Naive thymus-derived CD8-positive, alpha-beta T cell (primary cell): ENCODE measurements at places on chromosomes 4 and X. TPM values are rescaled to one million over a fixed set of nuclear protein-coding genes. Genes with fewer than 3 reads are reported as not detected.

HPSE gene
- total RNA-seq, result 5.3 TPM

CXCL1 gene
- not detected for total RNA-seq

TFE3 gene
- total RNA-seq, result 34.4 TPM

SSX1 gene
- not detected for total RNA-seq

MAGED1 gene
- total RNA-seq, result 38.6 TPM

RBMXL3 gene
- total RNA-seq, result not detected

DNA sequence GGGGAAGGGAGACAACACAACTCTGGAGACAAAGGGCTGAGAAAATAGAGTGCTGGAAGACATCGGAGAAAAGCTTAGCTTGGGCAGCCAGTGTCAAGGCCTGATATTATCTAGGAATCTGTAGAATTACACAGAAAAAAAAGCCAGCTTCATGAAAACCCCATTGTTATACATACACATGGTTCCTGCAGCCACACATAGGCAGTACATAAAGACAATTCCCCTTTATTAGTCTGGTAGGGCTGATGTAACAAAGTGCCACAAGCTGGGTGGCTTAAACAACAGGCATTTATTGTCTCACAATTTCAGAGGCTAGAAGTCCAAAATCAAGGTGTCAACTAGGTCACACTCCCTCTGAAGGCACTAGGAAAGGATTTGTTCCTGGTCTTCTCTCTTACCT, 503.5 kb downstream of the MID1IP1 start:
- H3K27ac ChIP-seq, result no peak overlapping the region
- DNase-seq, result no peak
- peaks cover 37% of the 10 kb centered on the region for H3K4me1 ChIP-seq
- peaks cover 3% of the 10 kb centered on the region for H3K36me3 ChIP-seq
- H3K4me3 ChIP-seq, result no peak overlapping the region
- H3K27me3 ChIP-seq, result no peaks in the 10 kb centered on the region

- H3K4me1 ChIP-seq, result peaks cover 3% of the 10 kb centered on the region
- no peak for DNase-seq
- H3K4me3 ChIP-seq, result no peak overlapping the region
- no peaks in the 10 kb centered on the region for H3K27me3 ChIP-seq
- no peaks in the 10 kb centered on the region for H3K36me3 ChIP-seq
Observed at GRCh38 chr4:83574247-83574646, 38.3 kb downstream of the GPAT3 start.

DNA sequence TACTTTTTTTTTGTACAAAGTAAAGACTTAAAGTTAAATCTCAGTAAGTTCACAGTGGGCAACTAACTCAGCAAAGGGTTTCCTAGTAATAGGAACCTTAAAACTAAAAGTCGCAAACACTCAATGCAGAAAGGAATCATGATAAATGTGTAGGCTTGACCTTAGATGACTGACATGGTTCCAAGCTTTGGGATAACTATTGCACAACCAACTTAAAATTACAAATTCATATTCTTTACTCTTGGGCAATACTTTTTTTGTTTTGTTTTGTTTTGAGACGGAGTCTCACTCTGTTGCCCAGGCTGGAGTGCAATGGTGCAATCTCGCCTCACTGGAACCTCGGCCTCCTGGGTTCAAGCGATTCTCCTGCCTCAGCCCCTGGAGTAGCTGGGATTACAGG, 8.2 kb downstream of the ELOVL6 start:
- DNase-seq, result no peak
- no peaks in the 10 kb centered on the region for H3K36me3 ChIP-seq
- no peaks in the 10 kb centered on the region for H3K27me3 ChIP-seq
- no peak overlapping the region for H3K4me3 ChIP-seq
- H3K4me1 ChIP-seq, result peaks cover 6% of the 10 kb centered on the region

GRCh38 chr4:86181585-86181984, 178.3 kb downstream of the MAPK10 start:
- no peak overlapping the region for H3K27ac ChIP-seq
- no peaks in the 10 kb centered on the region for H3K4me1 ChIP-seq
- H3K4me3 ChIP-seq, result no peak overlapping the region
- no peaks in the 10 kb centered on the region for H3K36me3 ChIP-seq

- no peak overlapping the region for H3K4me3 ChIP-seq
- DNase-seq, result no peak
- peaks cover 30% of the 10 kb centered on the region for H3K27me3 ChIP-seq
- H3K27ac ChIP-seq, result no peak overlapping the region
- H3K4me1 ChIP-seq, result no peaks in the 10 kb centered on the region
Observed at GRCh38 chr4:138647433-138647832, 368.1 kb upstream of the NOCT start.

DNA sequence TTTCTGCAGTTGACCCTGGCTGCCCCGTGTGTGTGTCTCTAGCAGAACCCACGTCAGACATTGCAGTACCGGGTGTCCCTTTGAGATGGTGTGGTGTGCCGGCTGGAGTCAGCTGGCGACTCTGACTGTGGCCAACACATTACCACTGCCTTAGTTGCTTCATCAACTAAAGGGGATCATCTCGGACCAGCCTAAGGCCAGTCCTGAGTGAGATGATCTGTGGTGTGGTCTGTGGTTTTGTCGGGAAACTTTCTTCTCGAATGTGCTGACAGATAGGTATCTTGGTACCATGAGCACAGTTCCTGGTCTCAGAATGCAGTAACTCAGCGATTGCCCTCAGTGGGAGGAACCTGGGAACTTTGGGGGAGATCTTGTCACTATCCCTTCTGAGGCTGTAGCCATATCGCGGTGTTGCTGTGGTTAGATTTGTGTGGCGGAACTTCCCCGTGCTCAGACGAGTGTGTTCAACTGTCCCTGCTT, 15.8 kb downstream of the TBC1D14 start:
- H3K27ac ChIP-seq, result peak overlapping the region; percentile 88
- peaks cover 35% of the 10 kb centered on the region for H3K36me3 ChIP-seq
- no peak for DNase-seq
- peaks cover 92% of the 10 kb centered on the region for H3K4me1 ChIP-seq

DNA sequence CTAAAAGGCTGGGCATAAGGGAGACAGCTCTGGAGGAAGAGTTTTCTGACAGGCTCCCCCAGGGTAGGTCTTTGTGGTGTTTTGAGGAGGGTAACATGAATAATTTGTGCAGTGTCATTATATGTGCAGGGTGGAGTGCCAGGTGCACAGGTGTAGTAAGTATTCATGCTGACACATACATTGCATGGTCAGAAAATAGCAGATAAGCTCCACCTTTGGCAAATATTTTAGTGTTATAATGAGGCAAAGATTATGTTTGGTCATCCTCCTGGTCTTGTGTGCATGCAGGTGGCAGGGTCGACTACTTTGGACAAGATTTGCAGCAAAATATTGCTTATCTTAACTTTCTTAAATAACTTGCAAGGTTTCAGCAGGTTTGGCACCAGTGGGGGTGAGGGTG, 910.4 kb upstream of the PCDH10 start:
- no peak overlapping the region for H3K4me3 ChIP-seq
- no peak for DNase-seq
- no peak overlapping the region for H3K27ac ChIP-seq
- no peaks in the 10 kb centered on the region for H3K36me3 ChIP-seq

DNA sequence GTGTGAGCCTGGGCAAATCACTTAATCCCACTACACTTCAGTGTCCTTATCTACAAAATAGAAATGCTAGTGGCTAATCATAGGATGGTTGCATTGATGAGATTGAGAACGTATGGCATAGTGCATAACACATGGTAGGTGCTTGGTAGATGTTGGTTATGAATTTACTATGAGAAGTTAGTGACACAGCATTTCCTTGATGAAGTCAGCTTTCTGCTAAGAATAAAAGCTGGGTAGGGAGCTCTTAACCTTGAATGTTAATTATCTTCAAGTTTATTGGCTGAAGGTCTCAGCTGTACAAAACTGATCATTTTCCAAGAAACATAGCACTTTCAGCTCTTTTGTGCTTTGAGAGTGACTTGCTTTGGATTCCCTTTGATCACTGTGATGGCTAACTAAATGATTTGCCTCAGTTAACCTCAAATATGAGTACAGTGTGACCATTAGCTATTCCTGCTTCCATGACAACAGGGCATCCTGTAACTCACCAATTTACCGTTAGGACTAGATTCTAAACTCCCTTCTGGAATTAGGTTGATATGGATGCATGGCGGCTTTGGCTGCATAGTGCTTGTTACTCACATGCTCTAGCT, 17.8 kb downstream of the PDK3 start:
- no peak for DNase-seq
- no peaks in the 10 kb centered on the region for H3K36me3 ChIP-seq
- peaks cover 53% of the 10 kb centered on the region for H3K4me1 ChIP-seq

DNA sequence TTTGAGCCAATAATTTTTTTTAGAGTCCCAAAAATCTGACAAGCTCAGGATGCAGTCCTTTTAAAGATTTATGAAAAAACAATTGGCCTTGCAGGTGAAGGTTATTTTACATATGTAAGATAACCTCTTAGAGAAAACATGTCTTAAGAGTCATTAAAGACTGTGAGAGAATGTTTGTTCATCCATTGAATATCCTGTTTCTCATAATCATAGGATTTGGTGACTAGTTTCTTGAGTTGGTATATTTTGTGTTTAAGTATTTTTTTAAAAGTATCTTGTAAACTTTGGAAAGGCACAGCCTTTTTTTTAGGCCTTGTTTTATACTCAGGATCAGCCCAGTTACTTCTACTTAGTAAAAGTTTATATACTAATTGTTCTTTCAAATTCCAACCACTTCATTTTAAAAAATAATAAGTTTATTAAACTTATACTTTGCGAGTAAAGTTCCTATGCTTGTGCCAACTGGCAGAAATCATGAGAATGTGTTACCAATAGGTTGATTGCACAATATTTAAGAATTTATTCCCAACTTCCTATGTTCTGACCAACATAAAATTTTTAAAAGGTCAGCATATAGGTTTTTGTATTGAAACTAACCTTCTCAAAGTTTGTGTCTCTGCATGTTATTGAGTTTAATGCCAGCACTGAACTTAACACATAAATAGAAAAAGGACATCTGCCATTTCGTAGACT, 40.0 kb upstream of the ARSJ start:
- H3K4me3 ChIP-seq, result no peak overlapping the region
- H3K27me3 ChIP-seq, result no peaks in the 10 kb centered on the region
- H3K4me1 ChIP-seq, result no peaks in the 10 kb centered on the region
- H3K27ac ChIP-seq, result no peak overlapping the region
- no peaks in the 10 kb centered on the region for H3K36me3 ChIP-seq

- no peaks in the 10 kb centered on the region for H3K27me3 ChIP-seq
- peaks cover 38% of the 10 kb centered on the region for H3K36me3 ChIP-seq
- peak overlapping the region; percentile 15 for H3K27ac ChIP-seq
- no peak overlapping the region for H3K4me3 ChIP-seq
Observed at GRCh38 chr4:70816894-70817293, 22.8 kb downstream of the GRSF1 start.
